Stimulated activated CD8-positive, alpha-beta memory T cell treated with anti-CD3 and anti-CD28 coated beads, Interleukin-12 subunit alpha, Interleukin-12 subunit beta, amount 100 ng/mL, for 1 hour (primary cell): ENCODE measurements at places on chromosomes 4 and X.

DNA sequence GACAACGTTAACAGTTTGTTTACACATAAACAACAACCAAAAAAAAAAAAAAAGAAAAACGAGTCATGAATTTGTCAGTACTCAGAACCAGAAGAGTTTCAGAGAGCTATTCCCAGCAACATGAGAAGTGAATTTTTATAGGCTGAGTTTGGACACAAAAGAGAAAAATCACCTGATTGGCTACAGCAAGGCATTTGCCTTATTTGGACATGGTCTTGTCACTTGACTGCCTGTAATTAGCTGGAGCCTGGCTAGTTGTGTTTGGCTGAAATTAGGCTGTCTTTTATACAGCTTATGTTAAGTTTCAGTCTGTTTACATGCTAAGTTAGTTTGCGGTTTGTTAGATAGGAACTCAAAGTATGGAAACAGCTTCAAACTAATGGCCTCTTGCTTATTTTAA lies 880 bp upstream of the TEX13A start:
- DNase-seq = no peak

DNA sequence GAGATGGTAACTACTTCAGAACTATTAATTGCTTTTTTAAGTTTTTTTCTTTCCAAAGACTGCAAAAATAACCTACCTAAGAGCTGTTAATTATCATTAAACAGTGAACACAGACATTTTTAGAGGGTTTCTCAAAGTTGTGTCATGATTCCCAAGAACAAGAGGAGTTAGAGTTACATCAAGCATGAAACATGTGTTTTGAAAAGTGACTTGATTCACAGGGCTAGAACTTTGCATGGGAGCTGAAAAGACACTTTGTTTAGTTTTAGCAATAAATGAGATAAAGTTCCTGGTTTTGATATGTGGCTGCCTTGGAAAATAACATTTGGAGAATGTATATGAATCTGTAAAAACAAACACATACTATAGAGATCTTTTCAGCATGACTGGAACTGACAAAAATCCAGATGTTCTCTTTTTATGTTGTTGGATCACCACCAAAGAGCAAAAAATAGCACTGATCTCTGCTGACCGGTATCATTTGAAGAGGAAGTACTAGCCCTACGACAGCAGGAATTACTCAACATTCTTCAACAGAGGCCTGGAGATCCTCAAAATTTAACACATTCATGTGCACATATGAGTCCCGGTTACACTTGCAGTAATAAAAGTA lies 173.0 kb upstream of the PCDH18 start:
- DNase-seq = no peak

GRCh38 chr4:125353131-125353530 lies 38.4 kb downstream of the FAT4 start:
- no peak for DNase-seq

DNA sequence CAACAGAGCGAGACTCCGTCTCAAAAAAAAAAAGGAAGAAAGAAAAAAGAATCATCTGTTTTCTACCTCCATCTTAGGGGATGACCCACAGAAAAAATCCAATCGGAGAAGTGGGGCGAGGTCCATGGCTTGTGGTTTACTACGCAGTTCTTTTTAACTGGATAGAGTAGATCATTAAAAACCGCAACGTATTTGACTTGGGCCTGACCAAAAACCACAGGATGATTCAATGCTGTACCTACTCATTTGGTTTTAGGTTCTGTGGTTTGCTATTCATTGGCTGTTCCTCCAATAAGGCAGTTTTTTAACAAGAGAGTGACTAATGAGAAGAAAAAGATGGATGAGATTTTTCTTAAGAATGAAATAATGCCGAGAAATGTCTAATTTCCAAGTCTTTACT lies 83.7 kb downstream of the FREM3 start:
- no peak for DNase-seq

- no peak for DNase-seq
Measured at GRCh38 chr4:169773889-169774288, 16.1 kb upstream of the HPF1 start.

GRCh38 chrX:125436855-125437254 lies 117.2 kb downstream of the TEX13C start:
- no peak for DNase-seq

DNA sequence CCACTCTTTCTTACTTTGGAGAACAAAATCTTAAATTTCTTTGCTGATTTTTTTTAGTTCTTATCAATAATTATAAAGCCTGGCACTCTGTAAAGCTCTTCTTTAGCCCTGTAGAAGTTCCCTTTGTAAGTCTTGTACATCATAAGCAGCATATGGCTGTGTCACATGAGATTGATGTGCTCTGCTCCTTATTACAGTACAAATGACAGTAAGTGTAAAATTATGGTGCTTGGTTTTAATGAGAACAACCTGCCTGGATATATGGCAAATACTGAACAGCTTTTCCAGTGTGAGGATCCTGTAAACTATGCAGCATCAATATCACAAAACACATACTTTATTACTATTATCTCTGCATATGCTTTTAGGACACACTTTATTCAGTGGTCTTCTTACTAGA lies 145.9 kb upstream of the GNPDA2 start:
- DNase-seq = no peak

GRCh38 chr4:119048446-119048845 lies 87.2 kb upstream of the MYOZ2 start:
- no peak for DNase-seq

- DNase-seq = no peak
Measured at GRCh38 chr4:128528793-128529553, 241.4 kb upstream of the PGRMC2 start.

DNA sequence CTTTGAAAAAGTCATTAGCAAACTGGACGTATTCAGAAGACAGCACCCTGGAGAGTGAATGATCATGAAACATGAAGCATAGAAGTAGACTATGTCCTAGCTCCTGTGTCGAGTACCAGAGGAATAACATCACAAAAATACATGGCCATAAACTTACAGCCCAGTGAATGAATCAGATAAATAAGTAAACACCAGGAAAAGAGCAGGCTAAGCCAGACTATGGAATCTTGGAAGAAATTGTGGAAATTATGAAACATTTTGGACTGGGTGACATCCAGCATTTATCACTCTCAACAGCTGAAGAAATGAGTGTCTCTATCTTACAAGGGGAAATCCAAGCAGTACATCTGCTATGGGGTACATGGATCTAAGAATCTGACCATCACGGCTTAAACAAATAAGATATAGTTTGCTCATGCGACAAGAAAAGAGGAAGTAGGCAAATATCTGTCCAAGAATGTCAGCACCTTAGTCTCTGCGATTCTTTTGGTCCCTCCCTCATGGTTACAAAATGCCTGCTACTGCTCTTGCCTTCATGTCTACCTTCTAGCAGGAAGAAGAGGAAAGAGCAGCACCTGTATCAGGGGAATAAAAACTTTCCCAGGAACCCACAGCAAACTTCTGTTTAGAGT lies 481.5 kb downstream of the BCOR start:
- no peak for DNase-seq

- no peak for DNase-seq
Measured at GRCh38 chr4:183171484-183172267, 72.6 kb downstream of the WWC2 start.

DNA sequence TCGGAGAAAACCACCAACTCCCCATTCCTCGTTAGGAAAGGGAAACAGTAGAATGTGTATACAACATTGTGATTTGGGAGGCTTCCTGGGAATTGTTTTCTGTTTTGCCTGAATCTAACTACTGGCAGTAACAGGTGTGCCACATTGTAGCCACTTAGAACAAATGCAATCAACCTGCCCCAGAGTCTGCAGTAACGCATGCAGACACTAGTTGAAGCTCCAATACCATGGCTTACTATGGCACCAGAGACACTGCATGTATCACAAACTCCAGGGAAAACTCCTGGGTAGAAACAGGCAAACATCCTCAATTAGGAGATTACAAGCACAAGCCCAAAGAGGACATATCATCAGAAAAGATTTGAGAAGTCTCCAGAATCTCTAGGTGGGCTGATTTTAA lies 154.2 kb upstream of the NEIL3 start:
- DNase-seq = no peak

DNA sequence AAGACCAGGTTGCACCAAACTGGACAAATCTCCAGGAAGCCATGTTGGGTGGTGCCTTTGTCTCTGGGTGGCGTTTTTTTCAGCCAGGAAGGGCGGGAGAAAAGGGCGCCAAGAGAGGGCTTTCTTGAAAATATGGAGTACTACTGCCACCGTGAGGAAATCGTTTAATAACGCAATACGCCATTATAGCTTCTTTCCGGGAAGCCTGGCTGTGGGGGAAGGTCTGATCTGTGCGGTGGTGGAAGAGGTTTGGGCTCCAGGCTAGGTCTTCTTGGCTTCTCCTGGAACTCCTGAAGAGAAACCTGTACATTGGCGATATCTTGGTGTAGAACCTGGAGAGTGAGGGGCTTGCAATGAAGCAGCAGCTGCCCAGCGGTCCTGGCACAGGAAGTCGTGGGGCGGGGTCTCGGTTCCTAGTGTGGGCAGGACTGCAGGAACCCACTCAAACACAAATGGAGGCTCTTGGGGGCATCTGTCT lies 202.7 kb downstream of the OR13H1 start:
- no peak for DNase-seq

GRCh38 chrX:86714441-86714840 lies 566.2 kb downstream of the DACH2 start:
- no peak for DNase-seq

GRCh38 chr4:43564591-43564990 lies 672.1 kb downstream of the GRXCR1 start:
- no peak for DNase-seq

GRCh38 chr4:183469285-183469684 lies 24.8 kb downstream of the CDKN2AIP start:
- DNase-seq = no peak

- no peak for DNase-seq
Measured at GRCh38 chr4:128859887-128860677, 50.6 kb downstream of the JADE1 start.

GRCh38 chr4:24228692-24229091 lies 338.8 kb upstream of the PPARGC1A start:
- DNase-seq = no peak

GRCh38 chr4:82618103-82618720 lies 56.4 kb upstream of the TMEM150C start:
- DNase-seq = no peak

DNA sequence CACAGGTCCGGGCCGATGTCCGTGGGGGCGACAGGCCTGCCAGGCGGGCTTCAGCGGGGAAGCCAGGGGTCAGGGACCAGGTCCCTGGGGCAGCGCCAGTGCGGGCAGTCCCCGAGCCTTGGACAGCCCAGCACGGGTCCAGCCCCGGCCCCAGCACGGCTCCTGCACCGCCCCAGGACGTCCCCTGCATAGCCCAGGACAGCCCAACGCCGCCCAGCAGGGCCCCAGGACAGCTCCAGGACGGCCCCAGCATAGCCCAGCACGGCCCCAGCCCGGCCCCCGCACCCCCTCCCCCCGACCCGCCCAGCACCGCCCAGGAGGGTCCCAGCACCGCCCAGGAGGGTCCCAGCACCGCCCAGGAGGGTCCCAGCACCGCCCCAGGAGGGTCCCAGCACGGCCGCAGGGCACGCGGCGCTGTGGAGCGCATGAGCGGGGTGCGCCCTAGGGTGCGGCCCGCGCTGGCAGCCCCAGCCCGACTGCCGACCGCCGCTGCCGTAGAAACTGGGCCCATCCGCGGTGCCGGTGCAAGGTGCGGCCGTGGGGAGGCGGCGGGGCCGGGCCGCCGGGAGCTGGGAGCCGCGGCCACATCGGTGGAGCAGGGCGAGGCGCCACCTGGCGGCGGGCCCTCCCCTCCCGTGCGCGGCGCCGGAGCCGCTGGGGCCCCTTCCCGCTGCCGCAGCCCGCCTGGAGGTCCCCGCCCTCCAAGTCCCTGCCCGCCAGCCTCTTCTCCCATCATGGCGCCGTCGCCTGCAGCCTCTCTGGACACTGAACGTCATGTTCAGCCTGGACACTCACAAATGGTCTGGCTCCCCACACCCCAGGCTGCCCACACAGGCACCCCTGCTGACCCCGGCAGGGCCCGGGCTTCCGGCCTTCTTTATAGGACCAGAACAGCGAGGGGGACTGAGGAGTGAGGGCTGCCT lies 106.8 kb upstream of the NKX1-1 start:
- peak; percentile 16 for DNase-seq

- no peak for DNase-seq
Measured at GRCh38 chr4:118743867-118744266, 58.7 kb downstream of the METTL14 start.

GRCh38 chr4:15376594-15376993 lies 51.2 kb upstream of the C1QTNF7 start:
- DNase-seq = no peak

DNA sequence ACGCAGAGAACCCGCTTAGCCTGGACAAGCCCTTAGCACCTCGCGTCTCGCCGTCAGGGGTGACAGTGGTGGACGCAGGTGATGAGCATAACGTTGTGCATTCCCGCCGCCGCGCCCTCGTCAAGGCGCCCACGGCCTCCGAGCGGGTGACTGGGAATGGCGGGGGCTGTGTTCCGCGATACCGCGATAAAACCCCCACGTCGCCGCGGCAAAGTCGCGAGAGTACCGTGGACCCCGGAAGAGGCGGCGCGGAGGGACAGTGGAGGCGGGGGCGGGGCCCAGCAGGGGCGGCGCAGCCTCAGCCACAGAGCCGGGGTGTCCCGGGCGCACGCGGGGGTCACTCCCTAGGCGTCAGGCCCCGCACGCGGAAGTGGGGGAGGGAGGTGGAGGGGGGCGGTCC lies 53.8 kb downstream of the ZFYVE28 start:
- DNase-seq = peak; percentile 35
